ENCODE measurements at places on chromosomes 12 and 14.

- DNase-seq, result no peak
Measured at GRCh38 chr14:34715127-34715863, 902 bp upstream of the CFL2 start.

- DNase-seq, result no peak
Measured at GRCh38 chr14:73252491-73253322, 15.4 kb downstream of the PAPLN start.

DNA sequence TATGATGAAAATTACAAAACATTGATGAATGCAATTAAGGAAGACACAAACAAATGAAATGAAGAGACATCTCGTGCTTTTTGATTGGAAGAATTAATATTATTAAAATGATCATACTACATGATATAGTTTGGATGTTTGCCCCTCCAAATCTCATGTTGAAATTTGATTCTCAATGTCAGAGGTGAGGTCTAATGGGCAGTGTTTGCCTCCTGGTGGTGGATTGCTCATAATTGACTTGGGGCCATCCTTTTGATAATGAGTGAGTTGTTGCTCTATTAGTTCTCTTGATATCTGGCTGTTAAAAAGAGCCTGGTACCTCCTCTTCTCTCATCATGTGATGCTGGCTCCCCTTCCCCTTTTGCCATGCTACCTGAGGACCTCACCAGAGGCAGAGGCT, 56.7 kb downstream of the CD163L1 start:
- no peak for DNase-seq

DNA sequence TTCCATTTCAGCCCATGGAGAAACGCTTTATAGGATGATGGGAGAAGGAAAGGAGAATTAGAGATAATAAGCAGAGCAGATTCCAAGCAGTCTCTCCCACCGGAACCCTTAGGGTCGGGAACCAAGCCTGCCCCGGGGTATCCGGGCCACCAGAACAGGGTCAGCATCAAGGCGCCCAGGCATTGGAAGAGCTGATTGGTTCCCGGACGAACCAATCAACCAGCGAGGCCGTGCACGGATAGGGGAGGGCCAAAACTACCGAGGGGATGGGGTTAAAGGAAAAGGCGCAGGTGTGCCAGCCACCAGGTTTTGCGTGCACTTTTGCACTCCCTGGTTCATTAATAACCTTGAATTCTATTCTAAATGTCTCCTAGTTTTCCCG, 1.7 kb downstream of the PPM1H start:
- DNase-seq, result no peak

DNA sequence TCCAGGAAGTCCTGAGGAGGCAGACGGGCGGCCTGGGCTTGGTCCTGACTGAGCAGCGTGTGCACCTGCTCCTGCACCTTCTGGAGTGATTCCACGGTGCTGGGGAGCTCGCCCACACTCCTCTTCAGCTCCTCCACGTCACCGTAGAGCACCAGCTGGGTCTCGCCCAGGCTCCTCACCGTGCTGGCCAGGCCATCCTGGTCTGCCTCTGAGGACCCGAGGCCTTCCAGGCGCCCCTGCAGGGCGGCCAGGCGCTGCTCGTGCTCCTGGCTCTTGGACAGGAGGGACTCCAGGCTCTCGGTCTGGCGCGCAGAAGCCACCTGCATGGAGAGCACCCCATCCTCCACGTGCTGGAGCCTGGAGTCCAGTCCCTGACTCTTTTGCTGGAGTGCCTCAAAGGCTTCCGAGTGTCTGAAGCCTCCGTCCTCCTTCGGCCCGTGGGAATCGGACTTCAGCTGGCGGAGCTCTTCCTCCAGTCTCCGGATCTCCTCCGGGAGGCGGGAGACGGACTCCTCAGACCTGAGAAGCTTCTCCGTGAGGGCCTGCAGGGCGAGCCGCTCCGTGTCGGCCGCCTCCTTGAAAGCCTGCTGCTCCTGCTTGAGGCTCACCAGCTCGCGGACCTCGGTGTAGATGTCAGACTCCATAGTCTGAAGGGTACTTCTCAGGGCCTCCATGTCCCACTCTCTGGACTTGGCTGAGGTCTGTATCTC, 8.4 kb downstream of the CKAP4 start:
- DNase-seq, result no peak

- no peak for DNase-seq
Measured at GRCh38 chr12:76876696-76877229, 2.1 kb downstream of the CSRP2 start.

GRCh38 chr14:66483322-66483721, 2.8 kb upstream of the CCDC196 start:
- DNase-seq, result no peak

- DNase-seq, result no peak
Measured at GRCh38 chr12:116303066-116303465, 25.6 kb upstream of the MED13L start.

GRCh38 chr12:47591795-47592194, 114.0 kb downstream of the RPAP3 start:
- no peak for DNase-seq

DNA sequence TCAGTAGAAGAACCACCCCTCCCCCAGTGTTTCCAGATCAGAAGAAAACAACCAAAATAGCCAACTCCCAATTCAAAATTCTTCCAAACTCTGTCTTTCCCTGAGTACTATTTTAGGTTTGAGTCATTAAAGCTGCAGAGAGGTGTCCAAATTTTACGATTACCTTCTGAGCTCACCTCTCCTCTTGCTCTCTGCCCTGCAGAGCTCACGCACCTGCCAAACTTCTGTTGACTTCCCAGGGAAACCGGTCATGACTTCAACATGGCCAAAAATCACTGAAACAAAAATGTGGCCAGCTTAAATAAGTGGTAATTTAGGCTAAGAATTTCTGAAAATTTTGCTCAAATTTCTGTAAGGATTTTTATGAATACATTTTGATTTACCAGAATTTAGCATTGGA, 70.9 kb upstream of the OTX2 start:
- no peak for DNase-seq

- no peak for DNase-seq
Measured at GRCh38 chr12:5096241-5096924, 52.7 kb downstream of the KCNA5 start.

GRCh38 chr14:79408696-79409095, 802.6 kb downstream of the DIO2 start:
- no peak for DNase-seq
